ENCODE measurements at places on chromosomes 5 and 9.
A peak's percentile ranks its signal among the peaks of the same experiment; 100 is the strongest.

DNA sequence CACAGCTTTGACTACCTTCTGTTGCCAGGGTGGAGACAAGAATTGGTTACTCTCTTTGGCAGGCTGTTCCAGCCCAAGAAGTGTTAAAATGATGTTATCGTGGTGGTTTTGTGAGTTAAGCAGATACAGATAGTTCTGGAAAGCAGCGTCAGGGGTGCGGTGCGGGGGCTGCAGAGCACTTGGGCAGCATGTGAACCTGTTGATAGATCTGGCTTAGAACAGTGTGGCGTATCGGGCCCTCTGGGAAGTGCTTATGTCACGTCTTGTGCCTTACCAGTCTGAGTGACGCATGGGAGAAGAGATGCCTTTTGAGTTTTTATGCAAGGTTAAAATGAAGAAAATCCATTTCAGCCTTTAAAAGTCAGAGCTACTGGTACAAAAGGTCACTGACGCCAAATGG, 152.5 kb downstream of the PRKACG start:
- no peak for DNase-seq

- DNase-seq: no peak
These were observed 11.2 kb downstream of the BTNL8 start for GRCh38 chr5:180910182-180910581.

GRCh38 chr5:155316070-155316714, 302.6 kb downstream of the KIF4B start:
- no peak for DNase-seq

DNA sequence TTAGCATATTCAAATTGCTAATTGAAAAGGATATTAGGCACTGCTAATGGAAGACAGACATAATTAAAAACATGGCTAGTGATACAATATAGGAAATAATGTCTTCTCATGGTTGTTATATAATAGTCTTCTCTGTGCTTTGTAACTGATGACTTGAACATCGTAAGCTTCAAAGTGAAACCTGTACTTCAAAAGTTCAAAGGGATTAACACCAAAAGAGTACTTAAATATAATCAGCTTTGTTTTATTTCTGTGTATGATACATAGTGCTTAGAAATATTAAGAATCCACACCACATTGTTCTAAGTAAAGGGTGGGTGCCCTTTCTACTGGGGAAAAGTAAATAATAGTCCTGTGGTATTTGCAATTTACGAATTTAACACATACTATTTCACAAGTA, 75.4 kb upstream of the ITGA1 start:
- peak; percentile 20 for DNase-seq

DNA sequence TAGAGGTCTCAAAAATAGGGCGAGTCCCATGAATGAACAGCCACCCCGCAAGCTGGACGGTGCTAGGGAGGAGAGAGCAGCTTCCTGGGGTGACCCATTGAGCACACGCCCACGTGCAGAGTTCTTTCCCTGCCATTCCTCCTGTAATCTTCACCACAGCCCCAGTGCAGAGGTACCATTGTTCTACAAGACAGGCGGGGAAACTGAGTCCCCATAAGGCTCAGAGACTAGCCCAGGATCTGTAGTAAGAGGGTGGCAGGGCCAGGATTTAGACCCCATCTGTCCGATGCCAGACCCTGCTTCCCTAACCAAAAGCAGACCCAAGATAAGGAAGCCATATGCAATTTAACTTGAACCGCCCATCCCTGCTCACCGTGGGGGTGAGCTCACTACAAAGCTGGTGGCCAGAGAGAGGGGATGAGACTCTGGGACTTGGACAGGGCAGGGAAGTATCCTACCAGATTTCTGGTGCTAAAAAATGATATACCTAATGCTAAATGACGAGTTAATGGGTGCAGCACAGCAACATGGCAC, 36.7 kb upstream of the ORM1 start:
- no peak for DNase-seq

- DNase-seq: no peak
These were observed 106.6 kb downstream of the PALM2AKAP2 start for GRCh38 chr9:109886617-109887016.
